ENCODE measurements at places on chromosomes 6 and 20.
A peak's percentile ranks its signal among the peaks of the same experiment; 100 is the strongest.

DNA sequence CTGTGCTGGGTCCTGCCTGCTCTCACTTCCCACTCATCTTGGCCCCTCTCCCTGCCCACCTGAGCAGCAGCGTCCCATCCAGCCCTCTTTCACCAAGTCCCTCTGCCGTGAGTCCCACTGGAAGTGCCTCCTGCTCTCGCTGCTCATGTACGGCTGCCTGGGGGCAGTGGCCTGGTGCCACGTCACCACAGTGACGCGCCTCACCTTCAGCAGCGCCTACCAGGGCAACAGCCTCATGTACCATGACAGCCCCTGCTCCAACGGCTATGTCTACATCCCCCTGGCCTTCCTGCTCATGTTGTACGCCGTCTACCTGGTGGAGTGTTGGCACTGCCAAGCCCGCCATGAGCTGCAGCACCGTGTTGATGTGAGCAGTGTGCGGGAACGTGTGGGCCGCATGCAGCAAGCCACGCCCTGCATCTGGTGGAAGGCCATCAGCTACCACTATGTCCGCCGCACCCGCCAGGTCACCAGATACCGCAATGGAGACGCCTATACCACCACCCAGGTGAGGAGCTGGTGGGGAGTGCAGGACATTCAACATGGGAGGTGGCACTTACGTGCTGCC lies 2.8 kb downstream of the TMEM151B start:
- no peak for DNase-seq

DNA sequence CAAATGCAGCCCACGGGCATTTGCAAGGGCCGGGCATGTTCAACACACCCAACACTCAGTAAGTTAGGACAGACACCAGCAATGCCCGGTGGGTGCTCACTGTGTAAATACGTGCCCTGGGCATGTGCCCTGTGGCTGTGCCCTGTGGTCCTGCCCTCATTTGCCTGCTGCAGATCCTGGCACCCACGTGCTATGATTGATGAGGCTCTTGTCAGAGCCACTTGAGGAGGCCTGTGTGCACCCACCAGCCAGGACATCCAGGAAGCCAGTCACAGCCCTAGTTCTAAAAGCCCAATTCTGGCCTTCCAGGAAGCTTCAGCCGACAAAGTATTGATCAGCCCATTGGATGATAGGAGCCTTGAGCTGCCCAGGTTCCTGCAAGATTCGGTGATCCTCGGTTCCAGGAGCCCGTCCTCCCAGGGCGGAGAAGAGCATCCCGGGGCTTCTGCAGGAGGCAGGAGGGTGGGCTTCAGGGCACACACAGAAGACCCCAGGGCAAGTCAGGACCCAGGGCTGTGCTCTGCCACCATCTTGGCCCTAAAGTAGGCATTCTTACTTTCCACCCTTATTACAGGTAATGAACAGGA lies 223.9 kb downstream of the PREX1 start:
- no peak for DNase-seq

- no peak for DNase-seq
Measured at GRCh38 chr6:49462599-49462926, 490 bp downstream of the MMUT start.

- DNase-seq: peak; percentile 4
Measured at GRCh38 chr20:57263801-57264792, 2.3 kb downstream of the BMP7 start.

DNA sequence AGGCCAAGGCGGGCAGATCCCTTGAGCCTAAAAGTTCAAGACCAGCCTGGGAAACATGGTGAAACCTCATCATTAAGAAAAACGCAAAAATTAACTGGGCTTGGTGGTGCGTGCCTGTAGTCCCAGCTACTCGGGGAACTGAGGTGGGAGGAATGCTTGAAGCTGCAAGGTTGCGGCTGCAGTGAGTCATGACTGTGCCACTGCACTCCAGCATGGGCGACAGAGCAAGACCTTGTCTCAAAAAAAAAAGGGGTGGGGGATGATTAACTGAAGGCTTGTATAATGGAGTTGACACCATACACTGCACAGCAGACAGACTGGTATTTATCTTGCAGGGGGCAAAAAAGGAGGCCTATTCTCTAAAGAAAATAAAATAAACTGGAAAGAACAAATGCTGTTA lies 27.7 kb downstream of the SRPK1 start:
- no peak for DNase-seq

DNA sequence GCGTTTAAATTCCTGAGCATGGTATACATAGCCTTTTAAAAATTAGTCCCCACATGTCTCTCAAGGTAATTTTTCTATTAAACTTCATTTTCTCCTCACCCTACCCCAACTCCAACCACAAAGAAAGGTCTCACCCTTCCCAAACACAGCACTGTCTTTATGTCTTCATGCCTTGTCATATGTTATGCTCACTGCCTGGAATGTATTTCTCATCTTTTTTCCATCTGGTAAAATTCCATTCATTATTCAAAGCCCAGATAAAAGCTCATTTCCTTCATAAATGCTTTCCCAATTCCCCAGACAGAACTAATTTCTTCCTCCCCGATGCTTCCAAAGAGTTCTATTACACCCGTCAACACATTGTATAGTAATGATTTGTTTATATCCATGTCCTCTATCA lies 302.0 kb downstream of the ALDH8A1 start:
- no peak for DNase-seq
